Fibroblast of skin of right biceps (primary cell): ENCODE measurements at places on chromosomes 5 and 9.

- DNase-seq, result no peak
Measured at GRCh38 chr5:9408964-9409363, 136.9 kb downstream of the SEMA5A start.

- no peak for DNase-seq
Measured at GRCh38 chr5:96936431-96937320, 796 bp downstream of the LNPEP start.

DNA sequence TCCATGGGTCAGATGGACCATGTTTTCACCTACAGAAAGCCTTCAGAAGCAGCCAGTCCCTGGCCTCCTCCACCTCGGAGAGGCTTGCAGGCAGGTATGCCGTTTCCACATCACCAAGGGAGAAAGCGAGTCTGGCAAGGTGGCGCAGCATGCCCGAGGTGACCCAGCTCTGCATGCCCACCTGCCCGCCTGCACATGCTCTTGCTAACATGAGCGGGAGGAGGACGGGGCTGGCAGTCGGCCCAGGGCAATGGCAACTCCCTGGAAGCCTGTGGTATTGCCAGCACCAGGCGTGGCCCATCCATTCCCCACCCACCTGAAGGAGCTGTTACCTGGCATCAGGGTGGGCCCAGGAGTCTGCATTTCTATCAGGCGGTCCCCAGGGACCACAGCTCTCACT is 3.3 kb upstream of the NINJ1 start:
- no peak for DNase-seq

GRCh38 chr9:80678906-80679305 is 1010.4 kb downstream of the TLE1 start:
- DNase-seq, result no peak

GRCh38 chr5:135189024-135189423 is 155.0 kb upstream of the PITX1 start:
- DNase-seq, result no peak

GRCh38 chr5:42767491-42768105 is 11.0 kb downstream of the CCDC152 start:
- DNase-seq, result peak; percentile 30

GRCh38 chr5:66129144-66129543 is 15.0 kb upstream of the SREK1 start:
- DNase-seq, result no peak

GRCh38 chr9:78158286-78158685 is 77.6 kb upstream of the CEP78 start:
- no peak for DNase-seq

DNA sequence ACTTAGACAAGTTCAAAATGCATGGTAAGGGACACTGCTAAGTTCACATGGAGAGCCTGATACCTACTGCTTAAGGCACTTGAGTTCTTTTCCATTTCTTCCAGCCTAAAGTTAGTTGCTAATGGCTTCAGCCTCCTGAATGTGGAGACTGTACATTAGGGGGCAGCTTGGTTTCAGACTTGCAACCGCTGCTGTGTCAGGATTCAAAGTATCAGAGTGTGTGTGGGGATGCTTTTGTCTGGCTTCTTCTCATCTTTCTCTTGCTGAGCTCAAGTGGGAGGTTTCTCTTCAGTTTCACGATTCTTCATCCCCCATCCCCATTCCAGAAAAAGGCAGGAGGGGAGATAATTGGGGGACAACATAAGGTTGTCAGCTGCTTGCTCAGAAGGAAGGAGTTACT is 49.4 kb downstream of the ATP10B start:
- no peak for DNase-seq

DNA sequence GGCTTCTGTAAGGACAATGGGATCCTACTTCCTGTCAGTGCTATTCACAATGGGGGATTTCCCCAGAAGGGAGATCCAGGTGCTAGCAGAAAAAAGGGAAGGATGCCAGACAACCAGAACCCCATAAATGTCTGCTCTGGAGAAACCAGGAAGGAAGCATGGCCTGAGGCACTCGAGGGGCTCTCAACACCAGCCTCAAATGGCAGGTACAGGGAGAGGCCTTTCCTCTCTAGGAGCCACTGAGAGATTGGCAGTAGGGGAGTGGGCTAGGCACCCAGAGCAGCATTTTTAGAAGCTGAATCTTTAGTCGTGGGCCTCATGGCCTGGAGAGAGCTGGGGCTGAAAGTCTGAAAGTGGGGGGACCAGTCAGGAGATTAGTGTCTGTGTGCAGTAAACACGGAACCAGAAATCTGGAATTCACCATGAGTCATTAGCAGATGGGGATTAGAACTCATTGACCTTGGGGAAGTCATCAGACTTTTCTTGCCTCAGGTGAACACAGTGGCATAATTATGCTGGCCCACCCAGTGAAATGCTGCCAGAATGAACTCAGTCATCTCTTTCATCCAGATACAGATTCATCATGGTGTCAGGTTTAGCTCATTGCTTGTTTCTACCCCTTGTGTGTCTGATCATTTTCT is 28.3 kb downstream of the ARHGEF28 start:
- no peak for DNase-seq

DNA sequence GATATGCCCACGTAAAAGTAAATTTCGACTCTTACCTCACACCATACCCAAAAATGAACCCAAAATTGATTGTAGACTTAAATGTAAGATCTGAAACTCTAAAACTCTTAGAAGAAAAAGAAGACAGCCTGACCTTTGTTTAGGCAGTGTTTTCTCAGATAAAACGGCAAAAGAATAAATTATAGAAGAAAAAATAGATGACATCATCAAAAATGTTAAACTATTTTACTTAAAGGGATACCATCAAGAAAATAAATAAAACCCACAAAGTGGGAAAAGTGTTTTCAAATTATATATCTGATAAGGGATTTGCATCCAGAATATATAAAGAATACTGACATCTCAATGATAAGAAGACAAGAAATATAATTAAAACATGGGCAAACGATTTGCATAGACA is 862.7 kb downstream of the DTWD2 start:
- DNase-seq, result no peak

- DNase-seq, result no peak
Measured at GRCh38 chr5:179271428-179271734, 73.9 kb downstream of the ADAMTS2 start.

DNA sequence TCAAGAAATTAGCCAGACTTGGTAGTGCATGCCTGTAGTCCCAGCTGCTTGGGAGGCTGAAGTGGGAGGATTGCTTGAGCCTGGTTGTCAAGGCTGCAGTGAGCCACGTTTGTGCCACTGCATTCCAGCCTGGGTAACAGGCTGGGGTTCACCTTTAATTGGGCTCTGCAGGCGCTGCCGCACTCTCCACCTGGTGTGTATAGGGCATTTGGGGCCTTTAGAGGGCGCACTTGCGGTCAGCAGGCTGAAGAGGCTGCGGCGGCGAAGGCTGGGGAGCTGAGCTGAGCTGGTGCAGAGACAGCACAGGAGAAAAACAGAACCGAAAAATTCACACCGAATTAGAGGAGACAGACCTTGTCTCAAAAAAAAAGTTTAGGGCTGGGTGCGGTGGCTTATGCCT is 31.2 kb downstream of the CDK7 start:
- no peak for DNase-seq

DNA sequence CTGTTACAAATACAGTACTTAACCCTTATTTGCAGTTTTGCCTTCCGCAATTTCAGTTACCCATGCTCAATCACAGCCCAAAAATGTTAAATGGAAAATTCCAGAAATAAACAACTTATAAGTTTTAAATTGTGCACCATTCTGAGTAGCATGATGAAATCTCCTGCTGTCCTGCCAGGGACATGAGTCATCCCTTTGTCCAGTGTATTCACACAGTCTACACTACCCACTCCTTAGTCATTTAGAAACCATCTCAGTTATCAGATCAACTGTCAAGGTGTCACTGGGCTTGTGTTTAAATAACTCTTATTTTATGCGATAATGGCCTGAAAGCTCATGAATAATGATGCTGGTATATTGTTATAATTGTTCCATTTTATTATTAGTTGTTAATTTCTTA is 95.8 kb downstream of the PLCXD3 start:
- DNase-seq, result peak; percentile 88

- no peak for DNase-seq
Measured at GRCh38 chr5:14444161-14444560, 137.4 kb upstream of the OTULINL start.

GRCh38 chr9:124779368-124780059 is 2.6 kb downstream of the OLFML2A start:
- DNase-seq, result peak; percentile 96

DNA sequence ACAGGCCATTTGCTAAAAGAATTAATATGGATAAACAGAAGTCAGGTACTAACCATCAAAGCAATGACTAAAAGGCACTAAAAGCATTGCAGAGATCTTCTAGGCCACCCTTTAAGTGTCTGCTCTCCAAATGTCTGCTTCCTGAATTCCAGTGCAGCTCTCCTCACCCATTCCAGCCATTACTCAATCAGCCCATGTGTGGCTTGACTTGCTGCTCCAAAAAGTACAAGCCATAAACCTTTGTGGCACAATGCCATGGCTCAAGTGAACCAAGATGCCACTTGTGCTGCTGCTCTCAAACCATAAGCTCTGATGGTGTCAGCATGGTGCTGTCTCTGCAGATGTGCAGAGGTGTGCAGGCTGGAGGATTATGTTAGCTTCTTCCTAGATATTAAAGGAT is 290.2 kb upstream of the POU5F2 start:
- peak; percentile 1 for DNase-seq

GRCh38 chr5:36870399-36871040 is 6.0 kb upstream of the NIPBL start:
- peak; percentile 56 for DNase-seq

GRCh38 chr9:81716409-81716808 is 27.1 kb upstream of the TLE1 start:
- DNase-seq, result peak; percentile 56

- no peak for DNase-seq
Measured at GRCh38 chr5:133966090-133966489, 2.3 kb downstream of the C5orf15 start.

DNA sequence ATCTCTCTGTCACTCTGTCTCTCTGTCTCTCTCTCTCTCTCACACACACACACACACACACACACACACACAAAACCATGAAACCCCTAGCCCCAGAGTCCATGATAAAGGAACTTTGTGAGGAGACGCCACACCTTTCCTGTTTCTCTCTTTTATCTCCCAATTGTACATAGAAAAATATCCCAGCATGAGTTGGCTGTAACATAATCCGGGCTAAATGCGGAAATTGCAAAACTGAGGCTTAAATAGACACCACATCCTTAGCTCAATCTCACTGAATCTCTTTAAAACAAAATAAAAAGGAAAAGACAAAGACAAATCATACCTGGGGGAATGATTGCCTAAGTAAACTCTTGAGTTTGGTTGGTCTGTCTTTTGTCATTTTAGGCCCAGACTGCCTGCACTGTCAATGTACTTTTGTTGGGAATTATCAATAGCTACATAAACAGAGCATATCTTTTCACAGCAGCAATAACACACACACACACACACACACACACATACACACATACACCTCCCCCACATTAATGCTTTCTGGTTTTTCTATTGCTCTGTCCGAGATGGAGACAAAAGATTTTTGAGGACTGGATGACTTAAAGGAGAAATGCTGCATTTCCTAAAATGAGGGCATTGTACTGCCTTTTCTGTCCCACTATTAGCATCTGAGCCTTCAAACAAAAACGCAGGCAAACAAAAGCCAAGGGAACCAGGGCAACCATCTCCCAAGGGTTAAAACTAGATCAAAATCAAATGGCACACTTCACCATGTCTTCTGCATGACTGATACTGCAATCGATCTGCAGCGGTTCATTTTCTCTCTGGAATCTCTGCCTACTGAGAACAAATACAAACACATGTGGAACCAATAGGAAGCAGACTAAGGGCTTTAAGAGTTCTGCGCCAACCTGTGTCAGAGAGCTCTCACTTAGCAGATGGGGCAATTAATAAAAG is 321.5 kb downstream of the NFIB start:
- no peak for DNase-seq

DNA sequence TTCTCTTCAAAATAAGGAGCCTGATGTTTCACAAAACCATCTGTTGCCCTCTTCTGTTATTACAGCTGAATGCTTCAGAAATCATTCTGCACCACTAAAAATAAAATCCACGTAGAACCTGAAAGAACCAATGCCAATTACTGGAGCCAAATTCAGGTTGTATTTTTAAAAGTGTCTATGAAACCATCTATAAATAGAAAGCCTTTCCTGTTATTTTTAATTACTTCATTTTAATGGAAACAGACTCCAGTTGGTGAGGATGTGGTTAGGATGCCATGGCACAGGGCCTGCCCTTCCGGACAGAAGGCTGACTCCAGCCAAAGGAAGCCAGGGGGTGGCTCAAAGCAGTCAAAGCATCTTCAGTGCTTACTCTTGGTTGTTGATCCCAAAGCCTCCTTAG is 119.8 kb downstream of the TENT4A start:
- DNase-seq, result no peak

DNA sequence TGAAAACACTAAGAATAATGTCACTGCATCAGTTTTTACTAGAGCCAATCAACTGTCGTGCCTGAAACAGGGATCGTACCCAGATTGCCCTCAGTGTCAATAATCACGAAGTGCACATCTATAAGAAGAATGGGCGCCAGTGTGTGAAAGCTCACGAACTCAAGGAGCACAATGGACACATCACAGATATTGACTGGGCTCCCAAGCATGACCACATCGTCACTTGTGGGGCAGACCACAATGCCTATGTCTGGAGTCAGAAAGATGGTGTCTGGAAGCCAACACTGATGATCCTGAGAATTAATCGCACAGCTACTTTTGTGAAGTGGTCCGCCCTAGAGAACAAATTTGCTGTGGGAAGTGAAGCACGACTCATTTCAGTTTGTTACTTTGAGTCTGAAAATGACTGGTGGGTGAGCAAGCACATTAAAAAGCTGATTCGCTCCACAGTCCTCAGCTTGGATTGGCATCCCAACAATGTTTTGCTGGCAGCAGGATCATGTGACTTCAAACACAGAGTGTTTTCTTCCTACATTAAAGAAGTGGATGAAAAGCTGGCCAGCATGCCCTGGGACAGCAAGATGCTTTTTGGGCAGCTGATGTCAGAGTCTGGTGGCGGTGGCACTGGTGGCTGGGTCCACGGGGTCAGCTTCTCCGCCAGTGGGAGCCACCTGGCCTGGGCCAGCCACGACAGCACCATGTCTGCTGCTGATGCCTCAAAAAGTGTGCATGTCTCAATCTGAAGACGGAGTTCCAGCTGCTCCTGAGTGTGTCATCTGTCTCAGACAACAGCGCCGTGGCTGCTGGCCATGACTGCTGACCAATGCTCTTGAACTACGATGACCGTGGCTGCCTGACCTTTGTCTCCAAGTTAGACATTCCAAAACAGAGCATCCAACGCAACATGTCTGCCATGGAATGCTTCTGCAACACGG is 32.2 kb downstream of the NSA2 start:
- DNase-seq, result peak; percentile 48

- no peak for DNase-seq
Measured at GRCh38 chr5:125961150-125961549, 462.1 kb upstream of the GRAMD2B start.

GRCh38 chr5:76236684-76237083 is 153.5 kb downstream of the SV2C start:
- no peak for DNase-seq

DNA sequence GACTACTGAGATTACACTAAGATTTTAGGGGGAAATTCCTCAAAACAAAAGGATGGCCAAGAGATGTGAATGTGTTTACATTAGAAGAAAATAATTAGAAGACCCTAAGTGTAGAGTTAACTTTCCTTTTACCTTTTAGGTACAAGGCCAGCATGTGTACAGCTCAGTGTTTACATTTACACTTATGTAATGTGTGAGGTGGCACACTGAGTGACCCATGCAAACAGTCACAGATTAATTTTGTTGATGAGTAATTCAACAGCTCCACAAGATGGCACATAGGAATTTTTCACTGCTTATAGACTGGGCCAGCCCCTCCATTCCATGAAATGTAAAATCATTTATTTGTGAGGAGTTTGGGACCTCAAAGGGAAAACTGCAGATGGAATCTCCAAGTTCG is 90.1 kb upstream of the SLC12A2 start:
- DNase-seq, result no peak
